Bone marrow (tissue), 2 donors: ENCODE measurements at places on chromosomes 12 and 14.

DNA sequence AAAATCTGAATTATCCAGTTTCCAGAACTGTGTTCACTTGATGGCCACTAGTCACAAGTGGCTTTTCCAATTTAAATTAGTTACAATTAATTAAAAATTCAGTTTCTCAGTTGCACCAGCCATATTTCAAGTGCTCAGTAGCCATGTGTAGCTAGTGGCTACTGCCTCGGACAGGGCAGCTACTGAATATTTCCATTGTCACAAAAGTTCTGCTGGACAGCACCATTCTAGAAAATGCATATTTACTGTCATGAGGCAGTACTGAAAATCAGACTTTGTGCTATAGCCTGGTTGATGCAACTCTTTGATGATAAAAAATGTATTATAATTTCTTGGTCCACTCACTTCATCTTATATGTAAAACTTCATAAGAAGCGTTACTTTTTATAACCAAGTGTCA, 11.5 kb upstream of the OVCH1 start:
- no peak for DNase-seq

DNA sequence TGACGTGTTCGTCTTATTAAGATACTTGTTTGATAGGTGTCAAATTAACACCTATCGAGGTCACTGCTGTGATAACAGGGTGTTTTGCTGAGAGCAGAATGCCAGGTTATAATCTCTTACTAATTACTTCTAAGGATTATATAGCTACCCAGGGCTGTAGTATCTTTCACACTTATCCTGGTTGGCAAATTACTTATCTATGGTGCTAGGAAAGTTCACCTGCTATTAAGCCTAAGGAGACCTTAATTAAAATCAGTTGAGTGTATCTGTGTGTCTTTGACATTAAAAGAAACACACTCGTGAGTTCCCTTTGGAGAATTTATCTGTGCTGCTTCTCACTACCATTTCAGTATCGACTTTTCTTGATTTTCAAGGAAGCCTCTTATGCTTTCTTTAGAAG, 301.6 kb upstream of the SLC16A7 start:
- no peak for DNase-seq

GRCh38 chr14:94042433-94043091, 16.4 kb downstream of the OTUB2 start:
- no peak for DNase-seq

GRCh38 chr14:59961518-59962062, 41.6 kb downstream of the LRRC9 start:
- DNase-seq: no peak

- no peak for DNase-seq
Observed at GRCh38 chr12:107326237-107326636, 232.9 kb upstream of the CRY1 start.

DNA sequence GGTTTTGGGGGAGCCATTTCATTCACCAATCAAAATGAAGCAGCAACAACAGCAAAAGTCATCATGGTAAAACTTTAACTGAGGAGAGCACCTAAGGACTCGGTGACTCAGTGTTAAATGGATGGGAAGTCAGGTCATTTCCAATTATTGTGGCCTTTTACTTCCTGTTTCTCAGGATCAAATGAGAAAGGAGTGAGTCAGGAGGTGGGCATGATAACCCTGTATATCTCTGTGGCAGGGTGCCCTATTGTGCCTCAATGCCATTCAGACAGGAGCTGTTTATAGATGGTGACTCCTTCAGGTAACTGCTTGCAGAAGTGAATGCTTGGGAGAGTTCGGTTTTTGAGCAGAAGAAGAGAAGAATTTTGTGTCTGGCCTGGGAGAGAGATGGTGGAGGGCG, 135.5 kb upstream of the CPM start:
- DNase-seq: no peak

DNA sequence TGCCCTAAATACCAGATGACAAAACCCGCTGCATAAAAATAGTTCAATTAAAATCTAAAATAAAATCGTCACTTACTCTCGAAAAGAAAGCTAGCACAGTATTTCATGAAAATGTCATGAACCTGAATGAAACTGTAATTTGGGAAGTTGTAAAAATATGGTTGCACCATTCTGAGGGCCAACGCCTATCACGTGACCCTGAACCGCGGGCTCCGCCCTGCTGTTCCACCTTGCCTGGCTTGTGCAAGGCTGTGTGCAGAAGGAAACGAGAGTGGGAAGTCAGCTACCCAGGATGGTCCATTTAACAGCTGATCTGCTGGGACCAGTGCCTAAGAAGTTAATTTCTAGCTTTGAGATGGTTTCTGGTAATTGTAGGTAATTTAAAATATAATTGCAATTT, 91.7 kb upstream of the BMP4 start:
- no peak for DNase-seq

DNA sequence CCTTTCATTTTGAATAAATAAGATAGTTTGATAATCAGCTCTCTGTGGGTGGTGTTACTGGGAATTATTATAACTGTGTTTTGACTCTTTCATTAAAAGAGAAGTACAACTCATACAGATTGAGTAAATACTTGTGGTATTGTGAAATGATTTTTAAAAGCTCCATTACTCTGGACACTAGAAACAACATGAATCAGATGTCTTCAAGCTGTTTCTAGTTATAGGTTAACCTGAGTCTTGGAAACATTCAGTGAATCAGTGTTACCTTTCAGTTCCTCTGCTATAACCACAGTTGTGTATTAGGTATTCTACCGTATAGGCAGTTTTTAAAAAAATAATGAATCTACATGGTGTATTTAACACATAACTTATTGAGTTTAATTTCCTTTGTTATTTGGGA, 128.4 kb upstream of the SSTR1 start:
- no peak for DNase-seq

DNA sequence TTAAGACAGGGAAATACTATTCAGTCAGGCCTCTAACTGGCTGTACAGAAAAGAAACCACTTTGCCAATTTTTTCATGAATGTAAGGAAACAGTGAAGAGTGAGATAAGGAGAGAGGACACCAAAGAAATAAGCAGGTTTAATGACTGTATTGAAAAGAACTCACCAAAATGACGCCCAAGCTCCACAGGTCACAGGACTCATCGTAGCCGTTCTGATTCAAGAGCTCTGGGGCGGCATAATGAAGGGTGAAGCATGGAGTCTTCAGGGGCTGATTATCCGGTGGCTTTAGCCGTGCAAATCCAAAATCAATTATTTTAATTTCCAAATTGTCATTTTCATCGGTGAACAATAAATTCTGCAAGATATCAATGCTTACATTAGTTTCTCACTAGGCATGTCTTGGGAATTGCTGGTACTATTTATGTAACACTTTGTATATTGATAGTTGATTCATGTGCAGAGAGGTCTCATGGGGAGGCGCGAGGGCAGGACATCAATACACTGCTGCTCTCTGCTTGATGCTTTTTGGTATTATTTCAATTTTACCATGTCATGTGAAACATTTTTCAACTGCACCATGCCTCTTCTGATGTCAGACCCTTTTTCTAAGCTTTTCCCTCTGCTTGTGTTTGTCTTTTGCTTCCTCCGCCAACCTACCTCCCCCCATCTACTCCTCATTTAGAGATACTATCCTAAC, 74.2 kb upstream of the TTC7B start:
- no peak for DNase-seq

DNA sequence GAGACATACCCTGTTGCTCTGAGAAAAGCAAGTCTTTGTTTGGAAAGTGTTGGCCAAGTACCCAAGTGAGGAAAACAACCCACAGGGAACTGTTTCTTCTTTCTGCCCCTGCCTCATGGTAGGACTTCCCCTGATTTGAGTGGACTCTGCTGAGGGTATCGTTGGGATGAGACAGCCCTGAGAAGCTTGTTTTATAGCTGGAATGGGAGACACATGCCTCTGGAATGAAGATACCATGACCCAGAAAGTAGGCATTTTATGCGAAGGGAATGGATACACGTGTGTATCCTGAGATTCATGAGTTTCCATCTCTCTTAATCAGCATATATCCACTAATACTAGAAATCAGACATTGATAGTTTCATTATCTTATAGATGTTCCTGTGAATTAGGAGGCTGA, 382.3 kb downstream of the ATP23 start:
- no peak for DNase-seq

DNA sequence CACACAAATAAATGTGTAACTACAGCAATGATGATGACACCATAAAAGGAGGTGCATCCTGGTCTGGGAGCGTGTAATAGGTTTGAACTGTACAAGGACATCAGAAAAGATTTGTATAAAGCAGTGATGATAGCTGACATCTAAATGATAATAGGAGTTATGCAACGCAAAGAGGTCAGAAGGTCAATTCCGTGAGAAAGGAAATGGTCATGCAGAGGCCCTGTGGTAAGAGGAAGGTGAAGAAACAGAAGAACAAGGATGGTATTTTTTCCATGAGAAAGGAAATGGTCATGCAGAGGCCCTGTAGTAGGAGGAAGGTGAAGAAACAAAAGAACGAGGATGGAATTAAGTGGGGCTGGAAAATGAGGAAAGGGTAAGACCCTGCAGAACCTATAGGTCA, 106.7 kb upstream of the TMPO start:
- no peak for DNase-seq

DNA sequence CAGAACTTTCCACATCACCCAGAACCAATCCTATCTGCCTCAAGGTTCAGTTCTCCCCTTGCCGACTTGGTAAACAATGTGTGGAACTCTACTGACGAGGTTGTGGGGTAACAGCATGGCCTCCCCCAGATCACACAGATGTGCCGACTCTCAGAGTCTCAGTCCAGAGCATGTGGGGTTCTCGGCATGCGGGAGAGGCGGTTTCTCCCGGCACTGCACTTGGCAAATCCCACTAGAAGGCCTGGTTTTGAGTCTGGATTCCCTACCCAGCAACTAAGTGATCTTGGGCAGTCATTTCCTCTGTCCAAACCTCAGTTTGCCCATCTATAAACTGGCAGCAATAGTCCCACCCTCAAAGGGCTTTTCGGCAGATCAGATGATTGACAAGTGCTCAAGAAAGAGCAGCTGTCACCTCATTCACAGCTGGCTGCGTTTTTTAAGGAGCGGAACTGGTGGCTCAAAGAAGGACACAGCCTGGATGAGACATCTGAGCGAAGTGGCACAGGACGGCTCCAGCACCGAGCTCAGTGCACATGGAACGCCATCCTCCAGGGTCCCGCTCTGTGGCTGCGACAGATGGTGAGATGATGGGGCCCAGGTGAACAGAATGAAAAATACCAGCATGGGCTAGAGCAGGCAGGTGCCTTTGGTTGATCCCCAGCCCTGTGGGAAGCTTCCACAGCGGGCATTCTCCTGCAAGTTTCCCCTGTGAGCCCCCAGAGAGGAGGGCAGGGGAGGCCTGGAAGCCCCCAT, 7.3 kb downstream of the TESC start:
- no peak for DNase-seq

- DNase-seq: no peak
Observed at GRCh38 chr14:32102152-32102787, 25.2 kb downstream of the ARHGAP5 start.

GRCh38 chr14:73168691-73169090, 32.4 kb downstream of the PSEN1 start:
- no peak for DNase-seq

GRCh38 chr14:73477618-73478266, 13.0 kb upstream of the RIOX1 start:
- no peak for DNase-seq

GRCh38 chr12:49705479-49706134, 1.6 kb downstream of the FMNL3 start:
- DNase-seq: peak; percentile 20

DNA sequence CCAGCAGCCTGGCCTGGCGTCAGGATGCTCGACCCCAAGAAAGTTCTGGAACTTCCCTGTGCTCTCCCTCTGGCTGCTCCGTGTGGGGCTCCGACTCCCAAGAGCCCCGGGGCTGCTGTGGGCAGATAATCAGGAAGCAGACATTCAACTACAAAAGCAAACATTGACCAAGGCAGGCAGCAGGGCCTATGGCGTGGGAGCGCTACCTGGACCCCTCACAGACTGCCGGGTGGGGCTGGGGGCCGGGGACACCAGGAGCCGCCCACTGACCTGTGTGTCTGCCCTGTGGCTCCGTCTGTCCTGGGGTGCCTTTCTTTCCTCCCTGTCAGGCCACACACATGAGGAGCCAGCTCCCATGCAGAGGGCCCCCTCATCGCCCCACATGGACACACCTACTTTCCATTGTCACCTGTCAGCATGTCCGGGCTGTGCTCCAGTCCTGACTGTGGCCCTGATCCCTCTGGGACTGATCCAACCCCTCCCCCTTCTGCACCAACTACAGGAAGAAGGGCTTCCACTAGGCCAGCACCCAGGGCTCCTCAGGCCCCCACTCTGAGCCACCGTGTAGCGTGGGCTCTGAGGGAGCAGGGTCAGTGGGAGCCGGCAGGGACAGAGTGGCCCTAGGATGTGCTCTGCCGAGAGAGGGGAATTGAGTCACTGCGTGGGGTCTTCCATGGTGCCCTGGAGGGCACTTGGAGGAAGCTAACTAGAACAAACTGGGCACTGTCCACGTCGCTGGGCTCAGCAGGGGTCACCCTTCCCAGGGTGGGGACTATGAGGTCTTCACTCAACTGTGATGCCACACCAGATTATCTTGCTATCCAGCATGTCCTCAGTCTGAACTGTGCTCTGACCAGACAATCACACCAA, 215.4 kb upstream of the C14orf180 start:
- no peak for DNase-seq

DNA sequence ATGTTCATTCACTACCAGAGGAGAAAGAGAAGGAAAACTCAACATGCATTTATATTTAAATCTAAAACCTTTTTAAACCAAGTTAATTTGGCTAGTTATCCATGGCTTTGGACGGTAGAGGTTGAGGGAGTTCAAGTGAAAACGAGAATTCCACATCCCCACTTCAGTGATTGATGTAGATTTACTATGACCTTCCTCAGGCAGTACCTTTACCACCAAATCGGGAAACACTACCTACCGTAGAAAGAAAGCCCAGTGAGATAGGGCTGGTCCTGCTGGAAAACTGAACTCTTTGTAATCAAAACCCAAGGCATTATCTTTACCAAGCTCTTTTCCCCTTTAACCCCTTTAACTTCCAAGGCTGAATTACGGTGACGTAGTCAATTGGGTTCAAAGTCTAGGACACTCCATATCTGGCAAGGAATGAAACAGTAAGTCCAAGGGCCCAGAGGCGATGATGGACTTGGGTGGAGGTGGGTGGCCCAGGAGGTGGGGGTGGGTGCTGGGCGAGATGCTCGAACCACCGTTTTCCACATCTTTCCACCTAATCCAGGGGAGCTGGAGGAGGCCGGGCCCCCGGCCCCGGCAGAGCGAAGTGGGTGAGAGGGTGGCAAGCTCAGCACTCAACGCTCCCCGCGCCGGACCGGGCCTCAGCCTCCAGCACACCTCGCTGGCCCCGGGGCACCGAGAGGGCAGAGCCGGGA, 618 bp downstream of the SEC23A start:
- DNase-seq: no peak

GRCh38 chr12:54444206-54444605, 25.1 kb upstream of the ITGA5 start:
- no peak for DNase-seq
